ENCODE measurements at places on chromosomes 5 and 9. TPM values are rescaled to one million over a fixed set of nuclear protein-coding genes. Genes with fewer than 3 reads are reported as not detected.

Gene LRSAM1
- 20.0 TPM for total RNA-seq

Gene PCDH12
- total RNA-seq = not detected

Gene TCOF1
- 94.9 TPM for total RNA-seq

Gene SLC24A2
- total RNA-seq = not detected

Gene SIGMAR1
- 208 TPM for total RNA-seq

Gene NUTM2F
- not detected for total RNA-seq

Gene PKD2L2
- total RNA-seq = not detected

Gene CAMK2A
- total RNA-seq = 0.31 TPM

Gene ANKRD34B
- not detected for total RNA-seq

Gene PCDHB15
- not detected for total RNA-seq

Gene SLC6A7
- total RNA-seq = not detected

GRCh38 chr5:159198063-159199036, 11.0 kb downstream of the RNF145 start:
- DNase-seq = no peak

GRCh38 chr9:127114606-127115005, 7.8 kb downstream of the ANGPTL2 start:
- peak; percentile 79 for DNase-seq

- no peak for DNase-seq
Measured at GRCh38 chr9:84738353-84738752, 68.8 kb downstream of the NTRK2 start.

- peak; percentile 16 for DNase-seq
Measured at GRCh38 chr9:86238861-86239770, 20.3 kb downstream of the C9orf153 start.

DNA sequence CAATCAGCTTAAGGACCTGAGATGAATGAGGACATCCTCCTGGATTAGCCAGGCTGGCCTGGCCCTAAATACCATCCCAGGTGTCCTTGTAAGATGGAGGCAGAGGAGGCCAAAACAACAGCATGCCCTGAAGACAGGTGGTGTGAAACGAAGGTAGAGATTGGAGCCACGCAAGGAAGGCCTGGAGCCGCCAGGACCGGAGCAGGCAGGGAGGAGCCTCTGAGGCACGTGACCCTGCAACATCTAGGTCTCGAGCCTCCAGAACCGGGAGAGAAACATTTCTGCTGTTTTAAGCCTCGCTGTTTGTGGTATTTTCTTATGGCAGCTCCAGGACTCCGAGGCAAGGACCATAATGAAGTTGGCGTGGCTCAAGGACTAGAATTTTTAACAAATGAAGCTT, 9.7 kb upstream of the COL5A1 start:
- no peak for DNase-seq

GRCh38 chr9:88651682-88652633, 117.0 kb downstream of the NXNL2 start:
- peak; percentile 2 for DNase-seq

DNA sequence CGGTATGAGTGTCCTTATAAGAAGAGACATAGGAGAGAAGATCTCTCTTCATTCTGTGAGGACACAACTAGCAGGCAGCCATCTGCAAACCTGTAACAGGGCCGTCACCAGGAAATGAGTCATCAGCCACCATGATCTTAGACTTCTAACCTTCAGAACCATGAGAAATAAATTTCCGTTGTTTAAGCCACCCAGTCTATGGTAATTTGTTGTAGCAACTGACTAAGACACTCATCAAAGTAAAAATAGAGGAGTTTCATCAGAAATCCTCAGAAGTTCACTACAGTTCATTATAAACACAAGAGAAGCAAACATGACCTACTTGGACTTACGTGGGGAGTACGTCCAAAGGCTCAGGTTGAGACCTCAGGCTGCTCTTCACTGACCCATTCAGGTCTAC, 357.7 kb downstream of the SEMA5A start:
- DNase-seq = no peak

GRCh38 chr5:98941131-98941883, 12.5 kb upstream of the CHD1 start:
- DNase-seq = no peak

GRCh38 chr9:128375865-128376264, 4.7 kb downstream of the URM1 start:
- DNase-seq = no peak

DNA sequence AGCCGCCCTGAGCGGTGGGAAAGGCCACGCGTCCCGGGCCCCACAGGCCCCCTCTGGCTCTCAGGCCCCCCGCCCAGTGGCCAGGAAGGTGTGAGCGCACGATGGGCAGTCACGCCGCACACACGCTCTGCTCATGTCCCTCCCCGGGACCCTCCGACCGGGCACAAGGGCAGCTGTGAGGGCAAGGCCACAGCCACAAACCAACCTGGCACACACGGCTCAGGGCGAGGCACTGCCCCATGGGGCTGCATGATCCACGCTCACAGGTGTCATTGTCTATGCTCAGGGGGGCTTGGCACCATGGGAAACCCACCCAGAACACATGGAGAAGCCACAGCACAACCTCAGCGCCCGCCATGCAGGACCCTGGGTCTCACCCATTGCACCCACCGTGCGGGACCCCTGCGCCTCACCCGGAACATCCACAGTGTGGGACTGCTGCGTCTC, 51.3 kb downstream of the SLC12A7 start:
- DNase-seq = no peak

GRCh38 chr5:126438267-126438666, 15.1 kb downstream of the GRAMD2B start:
- no peak for DNase-seq

GRCh38 chr9:4317205-4317604, 17.3 kb upstream of the GLIS3 start:
- DNase-seq = no peak

DNA sequence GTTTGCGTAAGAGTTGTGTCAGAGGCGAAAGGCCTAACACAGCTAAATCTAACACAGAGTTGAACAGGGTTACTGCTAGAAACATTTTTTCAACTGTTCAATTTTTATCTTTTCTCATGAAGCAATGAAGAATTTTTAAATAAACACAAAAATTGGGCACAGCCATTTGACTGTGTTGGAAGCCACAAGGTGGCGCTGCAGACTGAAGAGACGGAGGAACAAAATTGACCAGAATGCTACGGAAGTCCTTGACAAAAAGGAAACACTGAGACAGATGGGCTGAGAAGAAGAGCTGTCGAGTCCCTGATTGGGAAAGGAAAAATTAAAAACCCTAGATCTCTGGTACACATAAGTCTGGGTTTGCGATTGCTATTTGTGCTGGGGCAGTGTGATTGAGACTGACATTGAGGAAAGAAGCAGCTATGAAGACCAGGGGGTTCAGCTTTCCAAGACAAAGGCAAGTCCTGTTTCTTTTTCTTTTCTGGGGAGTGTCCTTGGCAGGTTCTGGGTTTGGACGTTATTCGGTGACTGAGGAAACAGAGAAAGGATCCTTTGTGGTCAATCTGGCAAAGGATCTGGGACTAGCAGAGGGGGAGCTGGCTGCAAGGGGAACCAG, at the start of gene PCDHB9:
TSS of gene PCDHB9 (plus strand) at position 265 of the 616 bp plus-strand sequence. CDS start at position 423, 158 bp downstream.
- peak; percentile 34 for DNase-seq

GRCh38 chr5:139638090-139638735, 9.9 kb upstream of the CXXC5 start:
- DNase-seq = peak; percentile 79

DNA sequence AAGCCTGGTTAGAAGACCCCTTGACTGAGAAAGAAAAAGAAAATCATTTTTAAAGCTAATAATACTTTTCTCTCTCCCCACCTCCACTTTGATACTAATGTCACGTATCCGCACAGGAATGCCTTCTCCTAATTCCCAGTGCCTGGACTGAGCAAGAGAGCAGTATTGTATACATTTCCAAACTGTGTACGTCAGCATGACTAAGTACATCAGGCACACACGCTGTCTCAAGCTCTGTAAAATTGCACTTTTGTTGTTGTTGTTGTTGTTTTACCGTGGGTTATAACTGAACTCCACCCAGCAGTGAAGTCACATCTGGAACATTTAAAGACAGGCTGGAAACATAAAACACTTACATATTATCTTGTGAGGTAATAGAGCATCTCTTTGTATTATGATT, 407.6 kb downstream of the DNAH5 start:
- no peak for DNase-seq

DNA sequence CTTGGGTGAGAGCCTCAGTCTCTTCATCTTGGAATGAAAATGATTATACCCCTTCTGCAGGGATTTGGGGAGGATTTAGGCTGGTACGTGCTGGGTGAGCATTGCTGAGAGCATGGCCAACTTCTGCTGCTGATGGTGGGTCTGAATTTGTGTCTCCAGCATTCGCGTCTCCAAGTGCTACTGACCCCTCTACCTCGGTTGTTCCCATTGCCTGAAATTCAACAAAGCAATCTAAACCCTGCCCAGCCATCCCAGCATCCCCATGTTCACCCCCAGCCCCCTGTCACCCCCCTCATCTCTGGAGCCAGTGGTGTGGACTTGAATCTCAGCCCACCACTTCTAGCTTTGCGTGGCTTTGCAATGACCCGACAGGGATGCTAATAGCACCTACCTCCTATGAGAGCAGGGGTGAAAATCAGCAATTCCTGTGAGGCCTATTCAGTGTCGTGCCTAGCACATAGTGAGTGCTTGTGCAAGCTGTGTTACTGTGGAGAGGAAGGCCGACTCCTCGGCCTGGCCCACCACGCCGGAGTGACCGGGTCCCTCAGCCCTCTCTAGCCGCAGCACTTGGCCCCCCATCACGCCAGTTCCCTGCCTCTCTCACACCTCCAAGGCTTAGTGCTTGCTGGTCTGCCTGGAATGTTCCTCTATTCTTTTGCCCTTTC, 43.4 kb upstream of the SH3PXD2B start:
- no peak for DNase-seq

GRCh38 chr9:17380126-17380861, 198.6 kb upstream of the SH3GL2 start:
- DNase-seq = no peak

DNA sequence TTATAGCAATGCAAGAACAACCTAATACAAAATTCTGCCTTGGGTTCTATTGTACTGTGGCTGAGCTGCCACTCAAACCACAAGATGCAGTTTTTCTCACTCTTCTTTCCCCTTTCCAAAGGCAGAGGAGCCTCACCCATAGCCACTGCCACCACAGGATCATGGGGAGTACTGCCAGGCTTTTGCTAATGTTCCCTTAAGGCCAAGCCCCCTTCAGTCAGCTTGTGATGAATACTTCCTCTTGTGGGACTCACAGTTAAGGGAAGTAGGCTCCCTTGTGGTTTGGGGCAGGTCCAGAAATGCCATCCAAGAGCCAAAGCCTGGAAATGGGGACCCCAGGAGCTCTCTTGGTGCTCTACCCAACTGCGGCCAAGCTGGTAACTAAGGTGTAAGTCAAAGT, 258.7 kb downstream of the SPATA31D1 start:
- no peak for DNase-seq

GRCh38 chr5:143329843-143330242, 73.6 kb downstream of the NR3C1 start:
- DNase-seq = no peak

- DNase-seq = no peak
Measured at GRCh38 chr9:72524820-72525540, 3.6 kb downstream of the TMC1 start.

DNA sequence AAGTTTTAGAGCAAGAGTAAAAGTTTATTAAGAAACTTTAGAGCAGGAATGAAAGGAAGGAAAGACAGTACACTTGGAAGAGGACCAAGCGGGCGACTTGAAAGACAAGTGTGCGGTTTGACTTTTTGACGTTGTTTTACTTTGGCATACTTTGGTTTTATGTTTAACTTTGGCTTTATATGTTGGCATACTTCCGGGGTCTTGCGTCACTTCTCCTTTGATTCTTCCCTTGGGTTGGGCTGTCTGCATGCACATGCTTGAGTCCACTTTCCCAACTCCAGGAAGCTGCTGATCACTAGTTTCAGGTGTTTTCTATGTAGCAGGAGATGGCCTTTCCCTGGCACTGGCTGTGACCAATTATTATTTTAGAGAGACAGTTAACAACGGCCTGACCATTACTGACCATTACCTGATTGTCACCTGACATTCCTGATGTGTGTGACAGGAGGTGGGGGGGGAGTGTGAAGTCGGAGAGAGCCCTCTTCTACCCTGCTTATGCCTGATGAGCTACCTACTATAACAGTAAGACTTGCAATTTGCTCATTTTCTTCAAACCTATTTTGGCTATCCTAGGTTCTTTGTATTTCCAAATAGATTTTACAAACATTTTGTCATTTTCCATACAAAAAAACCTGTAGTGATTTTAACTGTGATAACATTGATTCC, 45.5 kb downstream of the TNFSF8 start:
- no peak for DNase-seq

DNA sequence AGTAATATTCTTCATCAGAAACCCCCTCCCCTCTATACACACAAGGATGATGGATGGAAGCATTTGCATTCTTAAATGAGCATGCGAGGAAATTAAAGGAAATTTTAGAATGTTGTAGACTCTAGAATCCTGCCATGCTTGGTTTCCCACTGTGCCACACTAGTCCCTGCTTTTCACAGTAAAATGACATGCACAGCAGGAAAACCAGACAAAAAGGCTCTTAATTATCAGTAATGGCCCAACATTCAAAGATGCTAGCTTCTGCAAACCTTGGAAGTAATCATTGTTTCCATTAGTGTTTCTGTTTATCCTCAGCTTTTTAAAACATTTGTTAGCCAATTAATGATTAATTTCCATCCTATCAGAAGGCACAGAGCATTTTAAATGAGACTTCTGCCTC, 255.8 kb downstream of the SLCO4C1 start:
- no peak for DNase-seq

DNA sequence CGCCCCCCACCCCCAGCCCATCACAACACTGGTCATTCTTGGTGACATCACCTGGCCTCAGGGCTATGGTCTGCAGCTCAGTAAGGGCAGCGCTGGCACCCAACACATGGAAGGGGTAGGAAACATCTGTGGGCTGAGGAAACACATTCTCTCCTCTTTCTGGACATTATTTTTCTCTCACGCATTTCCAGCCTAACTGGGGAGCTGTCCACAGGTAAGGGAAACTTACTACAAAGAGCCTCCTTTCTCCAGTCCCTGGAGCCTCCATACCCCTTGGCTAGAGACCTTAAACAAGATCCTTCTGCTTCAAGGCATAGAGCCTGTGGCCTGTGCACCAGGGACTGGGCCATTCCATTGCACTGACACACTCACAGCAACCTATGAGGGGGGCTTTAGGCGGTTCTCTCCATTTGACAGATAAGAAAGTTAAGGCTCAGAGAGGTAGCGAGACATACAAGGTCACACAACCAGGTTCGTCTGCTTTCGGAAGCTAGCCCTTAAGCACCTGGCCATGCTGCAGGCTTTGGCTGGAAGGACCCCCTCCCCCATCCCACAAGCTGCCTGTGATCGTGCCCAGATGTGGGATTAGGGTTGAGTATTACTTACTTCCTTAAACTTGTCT, 40.7 kb downstream of the CXXC5 start:
- no peak for DNase-seq

DNA sequence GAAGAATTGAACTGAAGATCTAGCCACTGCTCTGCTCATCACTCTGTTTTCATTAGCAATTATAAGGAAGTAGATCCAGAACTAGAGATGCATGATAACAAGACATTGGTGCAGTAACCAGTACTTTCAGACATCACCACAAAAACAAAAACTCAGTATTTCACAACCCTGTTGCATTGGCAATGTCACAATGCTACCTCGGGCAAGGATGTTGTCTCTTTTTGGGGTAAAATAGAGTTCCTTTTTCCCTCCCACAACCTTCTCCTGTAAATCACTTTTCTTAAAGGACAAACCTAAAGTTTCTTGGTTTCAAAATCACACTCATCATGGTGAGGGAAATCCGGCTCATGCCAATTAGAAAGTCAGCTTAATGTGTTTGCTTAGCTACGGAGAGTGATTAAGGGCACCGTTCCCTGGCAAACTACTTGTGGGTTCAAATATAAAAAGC, 420.1 kb upstream of the MEF2C start:
- DNase-seq = no peak

Measured in G401 (cell line).